Activated CD8-positive, alpha-beta T cell treated with anti-CD3 and anti-CD28 coated beads for 36 hours (primary cell): ENCODE measurements at places on chromosomes 13 and 19. TPM values are rescaled to one million over a fixed set of nuclear protein-coding genes. Genes with fewer than 3 reads are reported as not detected.

Gene UGGT2
- total RNA-seq = not detected

GRCh38 chr19:38229585-38230073, 5.6 kb upstream of the DPF1 start:
- peaks cover 40% of the 10 kb centered on the region for H3K27me3 ChIP-seq
- no peak overlapping the region for H3K27ac ChIP-seq
- DNase-seq = peak; percentile 81
- H3K4me3 ChIP-seq = no peak overlapping the region
- peaks cover 6% of the 10 kb centered on the region for H3K4me1 ChIP-seq
- H3K36me3 ChIP-seq = no peaks in the 10 kb centered on the region

GRCh38 chr13:112928972-112929782, 39.8 kb upstream of the MCF2L start:
- no peak overlapping the region for H3K4me3 ChIP-seq
- DNase-seq = no peak
- no peaks in the 10 kb centered on the region for H3K36me3 ChIP-seq
- no peak overlapping the region for H3K27ac ChIP-seq

DNA sequence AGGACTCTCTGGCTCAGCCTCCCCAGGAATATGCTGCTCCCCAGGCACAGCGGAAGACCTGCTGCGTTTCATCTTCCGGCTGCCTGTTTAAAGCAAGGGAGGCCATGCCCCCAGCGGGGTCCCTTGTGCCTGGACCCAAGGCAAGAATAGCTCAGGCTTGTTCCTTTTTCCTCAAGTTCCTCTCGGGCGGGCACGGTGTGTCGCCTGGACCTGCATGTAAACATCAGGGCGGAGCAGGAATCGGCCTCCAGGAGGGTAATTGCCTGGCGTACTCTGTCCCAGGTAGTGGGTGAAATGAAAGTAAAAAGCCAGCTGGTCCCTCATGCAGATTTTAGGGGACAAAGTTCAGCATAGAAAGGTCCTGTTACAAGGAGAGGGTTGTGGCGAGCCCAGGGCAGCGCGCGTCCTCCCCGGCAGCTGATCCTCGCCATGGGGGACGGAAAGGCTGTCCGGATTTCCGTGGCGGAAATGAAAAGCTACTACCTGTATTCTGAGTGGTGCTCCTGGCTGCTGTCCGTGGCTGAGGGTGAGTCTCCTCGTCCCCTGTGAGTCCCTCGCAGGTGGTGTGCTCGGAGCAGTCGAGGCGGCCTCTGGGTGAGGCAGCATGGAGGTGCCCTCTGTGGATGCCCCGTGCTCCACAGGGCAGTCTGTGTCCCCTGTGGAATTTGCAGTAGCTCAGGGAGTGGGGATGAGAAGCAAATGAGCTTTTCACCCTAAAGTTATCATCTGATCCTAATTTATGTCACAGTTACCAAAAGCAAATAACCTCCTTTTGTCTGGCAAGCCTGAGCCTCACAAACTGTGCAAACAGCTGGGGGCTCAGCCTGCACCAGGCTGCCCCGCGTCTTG, 16.2 kb downstream of the MCF2L start:
- no peak for DNase-seq
- H3K4me3 ChIP-seq = no peak overlapping the region
- H3K36me3 ChIP-seq = no peaks in the 10 kb centered on the region
- H3K27ac ChIP-seq = no peak overlapping the region
- peaks cover 5% of the 10 kb centered on the region for H3K4me1 ChIP-seq
- H3K27me3 ChIP-seq = no peaks in the 10 kb centered on the region
